ENCODE measurements at places on chromosomes 16 and 17.

GRCh38 chr16:27547851-27548250 is 1.9 kb downstream of the GTF3C1 start:
- no peak for DNase-seq

- no peak for DNase-seq
Observed at GRCh38 chr16:75317532-75317931, 66.1 kb upstream of the BCAR1 start.

- DNase-seq: no peak
Observed at GRCh38 chr17:28612531-28612930, 1.5 kb downstream of the RSKR start.

DNA sequence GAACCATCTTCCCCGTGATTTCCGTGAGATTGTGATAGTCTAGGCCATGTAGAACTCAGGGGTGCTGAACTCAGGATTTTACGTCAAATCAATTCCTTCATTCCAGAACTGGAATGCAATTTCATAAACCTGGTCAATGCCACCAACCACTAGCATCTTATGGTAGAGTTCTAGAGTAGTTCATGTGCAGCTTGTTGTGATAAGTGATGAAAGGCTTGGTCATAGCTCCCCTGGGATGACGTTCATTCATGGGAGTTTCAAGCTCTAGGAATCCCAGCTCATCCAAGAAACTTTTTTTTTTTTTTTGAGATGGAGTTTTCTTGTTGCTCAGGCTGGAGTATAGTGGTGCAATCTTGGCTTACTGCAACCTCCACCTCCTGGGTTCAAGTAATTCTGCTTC is 3.7 kb upstream of the DPEP2 start:
- DNase-seq: no peak

- no peak for DNase-seq
Observed at GRCh38 chr17:330993-331701, 21.5 kb downstream of the RPH3AL start.

Data from activated gamma-delta T cell treated with anti-CD3 and anti-CD28 coated beads, Interleukin-2, amount 50 U/mL, for 16 hours (primary cell).